ENCODE measurements at places on chromosomes 5 and 9. TPM values are rescaled to one million over a fixed set of nuclear protein-coding genes. Genes with fewer than 3 reads are reported as not detected.
A peak's percentile ranks its signal among the peaks of the same experiment; 100 is the strongest.

- DNase-seq: no peak
These were observed 139.0 kb upstream of the PRDM9 start for GRCh38 chr5:23368393-23368792.

- DNase-seq: no peak
These were observed 2022.9 kb upstream of the CDH6 start for GRCh38 chr5:29170599-29170998.

GRCh38 chr5:178487911-178488600 is 102.1 kb downstream of the COL23A1 start:
- no peak for DNase-seq

- no peak for DNase-seq
These were observed 149.7 kb downstream of the GCNT1 start for GRCh38 chr9:76608575-76609273.

DNA sequence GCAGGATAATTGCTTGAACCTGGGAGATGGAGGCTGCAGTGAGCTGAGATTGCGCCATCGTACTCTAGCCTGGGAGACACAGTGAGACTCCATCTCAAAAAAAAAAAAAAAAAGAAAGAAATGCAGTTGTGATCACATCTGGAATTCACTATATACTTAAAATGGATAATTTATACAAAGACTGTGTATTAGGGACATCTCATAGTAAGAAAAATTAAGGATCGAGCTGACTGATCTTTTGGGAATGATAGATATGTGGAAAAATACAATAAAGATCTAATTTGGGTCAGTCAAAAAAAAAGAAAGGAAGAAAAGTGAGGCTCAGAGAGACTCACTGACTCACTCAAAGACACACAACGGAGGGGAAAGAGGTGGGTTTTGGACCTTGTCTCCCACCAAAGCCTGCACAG is 73.2 kb upstream of the STXBP1 start:
- DNase-seq: no peak

DNA sequence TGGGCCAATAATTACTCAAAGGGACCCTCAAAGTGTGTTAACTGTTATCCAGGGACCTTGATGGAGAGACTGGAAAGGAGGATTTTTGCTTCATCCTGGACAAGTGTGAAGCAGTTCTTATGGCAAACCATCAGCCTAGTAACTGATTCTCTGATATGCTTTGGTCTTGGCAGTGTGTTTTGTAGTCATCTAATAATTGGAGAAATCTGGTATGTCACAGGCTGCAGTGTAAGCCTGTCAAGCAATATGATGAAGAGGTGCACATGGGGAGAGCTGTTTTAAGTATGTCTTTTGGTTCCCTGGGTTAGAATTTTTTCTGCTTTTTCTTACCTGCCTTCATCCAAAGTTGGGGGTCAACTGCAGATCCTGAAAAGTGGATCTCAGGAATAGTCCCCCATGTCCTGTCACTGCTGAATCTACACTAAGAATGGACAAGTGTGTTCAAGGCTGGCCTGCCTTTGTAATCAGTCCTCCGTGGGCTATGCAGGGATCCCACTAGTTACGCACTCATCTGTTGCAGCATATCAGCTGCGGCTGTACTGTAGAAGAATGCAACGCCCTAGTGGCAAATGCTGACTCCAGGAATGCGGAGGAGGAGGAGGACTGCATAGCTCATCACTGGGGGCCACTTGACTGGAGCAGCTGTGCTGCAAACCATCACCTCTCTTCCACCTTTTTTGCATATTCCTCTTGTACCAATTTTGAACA is 1.9 kb downstream of the SPTAN1 start:
- peak; percentile 68 for DNase-seq

DNA sequence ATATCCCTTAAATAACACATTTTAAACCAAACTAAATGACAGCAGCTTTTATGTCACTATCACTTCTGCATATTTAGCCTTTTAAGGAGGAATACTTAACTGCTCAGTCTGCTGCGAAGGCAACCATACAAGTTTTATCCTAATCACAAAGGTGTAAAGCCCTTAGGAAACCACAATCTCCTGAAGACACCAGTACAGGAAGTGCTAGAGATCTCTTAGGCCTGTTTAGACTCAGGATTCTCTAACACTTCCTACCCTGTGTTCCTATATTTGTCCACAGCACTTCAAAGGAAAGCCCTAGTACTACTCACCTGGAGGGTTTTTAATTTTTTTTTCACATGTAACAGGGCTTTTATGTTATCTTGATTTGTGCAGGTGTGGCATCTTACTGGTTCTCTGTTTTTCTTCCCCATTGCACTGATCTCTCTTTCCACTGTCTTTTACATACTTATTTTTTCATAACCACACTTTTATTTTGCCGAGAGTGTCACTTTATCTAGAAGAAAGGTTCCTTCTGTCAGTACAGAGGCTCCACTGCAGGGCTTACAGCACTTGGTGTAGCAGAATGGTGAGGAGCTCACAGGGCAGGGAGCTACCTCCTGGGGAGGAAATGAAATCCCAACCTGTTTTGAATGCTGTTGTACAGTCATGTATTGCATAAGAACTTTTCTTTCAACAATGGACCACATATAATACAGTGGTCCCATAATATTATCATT is 1060.6 kb upstream of the ACO1 start:
- DNase-seq: no peak

DNA sequence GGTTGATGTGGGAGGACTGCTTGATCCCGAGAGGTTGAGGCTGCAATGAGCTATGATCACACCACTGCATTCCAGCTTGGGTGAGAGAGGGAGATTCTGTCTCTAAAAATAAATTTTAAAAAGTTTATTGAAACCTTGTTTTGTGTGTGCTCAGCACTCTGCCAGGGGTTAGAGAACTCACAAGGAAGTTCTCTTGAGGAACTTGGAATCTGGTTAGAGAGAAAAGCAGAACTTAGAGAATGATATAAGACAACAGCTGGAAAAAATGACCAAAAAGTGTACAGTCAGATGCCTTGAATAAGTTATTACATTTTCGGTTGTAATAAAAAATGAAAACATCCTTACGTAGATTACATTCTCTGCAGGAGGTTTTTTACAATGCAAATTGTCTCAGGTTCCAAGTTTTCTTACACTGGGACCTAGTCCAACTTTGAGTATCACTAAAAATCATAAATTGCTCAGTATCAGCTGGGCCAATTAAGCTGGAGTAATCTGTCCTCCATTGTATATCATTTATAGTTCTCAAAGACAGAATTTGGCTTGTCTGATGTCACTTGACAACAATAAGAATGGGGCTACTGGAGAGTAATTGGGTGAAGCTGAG is 21.7 kb upstream of the TENT2 start:
- no peak for DNase-seq

- no peak for DNase-seq
These were observed 775.8 kb downstream of the EFNA5 start for GRCh38 chr5:106894964-106895363.

- peak; percentile 86 for DNase-seq
These were observed 1.5 kb downstream of the COL27A1 start for GRCh38 chr9:114156657-114157421.

- DNase-seq: no peak
These were observed 29.6 kb upstream of the NCS1 start for GRCh38 chr9:130142641-130143040.

GRCh38 chr5:1925111-1926070 is 42.7 kb upstream of the IRX4 start:
- DNase-seq: peak; percentile 45

GRCh38 chr5:96995419-96995818 is 59.5 kb downstream of the LNPEP start:
- no peak for DNase-seq

GRCh38 chr5:143471041-143471509 is 67.6 kb upstream of the NR3C1 start:
- no peak for DNase-seq

GRCh38 chr5:59863777-59864176 is 29.7 kb downstream of the PDE4D start:
- DNase-seq: no peak

DNA sequence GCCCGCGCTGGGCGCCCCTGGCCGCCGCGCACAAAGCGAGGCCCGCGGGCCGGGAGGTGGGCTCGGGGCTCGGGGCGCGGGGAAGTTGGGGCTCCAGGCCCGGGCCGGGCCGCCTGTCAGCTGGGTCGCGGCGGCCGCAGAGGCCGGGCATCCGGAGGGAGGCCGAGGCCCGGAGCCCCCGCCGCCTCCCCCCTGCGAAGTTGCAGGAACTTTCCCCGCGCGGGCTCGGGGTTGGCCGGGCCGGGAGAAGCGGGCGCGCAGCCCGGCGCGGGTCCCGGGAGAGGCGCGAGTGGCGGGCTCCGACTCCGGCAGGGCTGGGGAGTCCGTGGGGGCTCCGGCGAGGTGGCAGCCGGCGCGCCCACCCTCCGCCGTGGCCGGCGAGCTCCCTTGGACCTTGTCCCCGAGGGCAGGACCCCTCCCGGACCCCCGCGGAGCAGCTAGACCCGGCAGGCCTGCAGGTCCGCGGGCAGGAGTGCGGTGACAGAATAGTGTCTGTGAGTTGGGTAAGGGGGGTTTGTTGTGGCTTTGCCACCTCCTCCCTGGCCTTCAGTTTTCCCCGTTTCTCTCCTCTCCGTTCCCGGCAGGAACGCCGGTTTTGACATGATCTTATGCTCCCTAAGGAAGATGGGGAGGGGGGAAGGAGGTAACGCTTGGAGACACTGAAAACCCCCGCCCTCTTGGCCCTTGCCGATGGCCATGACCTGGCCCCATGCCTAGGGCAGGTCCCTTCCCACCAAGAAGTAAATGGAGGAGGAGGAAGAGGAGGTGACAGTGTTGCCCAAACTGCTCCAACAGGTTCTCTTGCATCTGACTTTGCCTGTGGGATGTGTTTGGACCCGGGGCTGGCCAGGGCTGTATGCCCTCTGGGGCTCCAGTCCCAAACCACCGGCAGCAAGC is 942 bp downstream of the PHF2 start:
- peak; percentile 17 for DNase-seq

DNA sequence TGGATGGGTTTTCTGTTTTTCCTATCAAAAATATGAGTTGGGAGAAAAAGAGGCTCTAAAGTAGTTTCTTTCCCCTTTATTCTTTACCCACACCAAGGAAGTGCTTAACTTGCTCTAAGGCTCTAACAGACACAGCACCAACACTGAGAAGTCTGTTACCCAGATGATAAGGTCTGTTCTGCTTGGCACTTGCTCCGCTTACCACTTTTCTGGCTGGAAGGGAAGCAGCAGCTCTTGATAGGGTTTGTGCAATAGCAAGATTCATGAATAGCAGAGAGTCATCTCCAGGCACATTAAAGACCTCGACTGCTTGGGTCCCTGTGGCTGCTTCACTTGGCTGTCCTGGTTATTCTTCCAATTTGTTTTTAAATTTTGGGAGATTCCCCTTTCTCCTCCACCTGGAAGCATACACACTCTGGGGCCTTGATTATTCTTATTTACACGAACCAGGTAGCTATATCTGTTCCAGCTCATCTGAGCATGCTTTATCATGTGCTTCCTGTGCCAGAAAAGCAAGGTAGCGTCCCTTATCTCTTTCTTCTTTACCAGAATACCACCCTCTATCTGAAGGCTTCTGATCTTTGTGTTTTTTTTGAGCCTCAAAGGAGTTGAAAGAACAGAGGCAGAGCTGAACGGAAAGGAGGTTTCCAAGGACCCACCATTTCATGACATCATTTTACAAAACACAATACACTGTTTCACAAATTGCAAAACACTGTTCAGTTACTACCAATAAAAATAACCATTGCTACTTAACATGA is 24.8 kb downstream of the PPP3R2 start:
- DNase-seq: no peak

DNA sequence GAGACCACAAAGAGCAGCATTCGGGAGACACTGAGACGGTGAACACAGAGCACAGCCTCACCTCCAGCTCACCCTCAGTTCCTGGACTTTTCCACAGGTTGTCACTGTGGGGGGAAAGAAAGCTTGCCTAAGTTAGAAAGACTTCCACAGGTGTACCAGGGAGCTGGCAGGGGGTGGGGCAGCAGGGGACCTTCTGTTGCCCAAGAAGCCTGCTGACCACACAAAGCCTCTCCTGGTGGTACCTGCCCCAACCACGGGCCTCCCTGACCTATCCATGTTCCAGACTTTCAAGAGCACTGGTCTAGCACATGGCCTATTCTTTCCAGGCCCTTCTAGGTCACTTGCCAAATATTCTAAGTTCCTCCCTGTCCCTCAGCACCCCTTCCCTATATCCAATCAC is 550.8 kb downstream of the BNC2 start:
- no peak for DNase-seq

DNA sequence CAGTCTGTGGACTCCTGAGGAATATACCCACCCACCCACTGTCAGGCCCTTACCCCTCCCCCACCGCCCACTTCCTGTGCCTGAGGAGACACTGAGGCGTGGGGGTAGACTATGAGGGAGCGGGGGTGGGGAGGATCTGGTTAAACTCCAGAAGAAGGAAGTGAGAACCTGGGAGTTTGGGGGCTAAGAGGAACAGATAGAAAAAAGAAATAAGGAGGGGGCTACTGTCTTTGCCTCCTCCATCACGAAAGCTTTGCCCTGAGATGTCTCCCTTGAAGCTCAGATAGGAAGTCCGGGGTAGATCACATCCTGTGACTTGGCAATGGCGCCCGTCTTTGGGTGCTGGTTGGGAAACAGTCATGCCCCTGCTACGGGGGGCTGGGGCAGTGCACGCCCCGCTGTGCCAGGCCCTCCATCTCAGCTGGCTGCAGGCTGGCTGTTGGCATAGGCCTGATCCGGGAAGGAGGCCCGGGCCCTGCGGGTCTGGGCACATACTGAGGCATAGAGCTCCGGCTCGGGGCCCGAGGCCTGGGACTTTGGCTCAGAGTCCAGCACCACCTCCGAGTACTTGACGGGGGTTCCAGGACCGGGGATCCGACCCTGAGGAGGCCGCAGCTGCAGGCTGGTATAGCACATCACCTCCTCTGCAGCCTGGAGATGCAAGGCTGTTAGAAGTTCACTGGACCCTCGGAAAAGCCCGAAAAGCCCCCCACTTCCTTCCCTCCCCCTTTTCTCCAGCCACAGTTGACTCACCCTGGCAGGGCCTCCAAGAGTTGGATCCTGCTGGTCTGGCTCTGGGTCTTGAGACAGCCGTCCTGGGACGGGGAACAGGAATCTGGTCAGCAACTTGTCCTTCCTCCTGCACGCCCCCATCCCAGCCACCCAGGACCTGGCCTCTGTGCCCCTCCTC is 1.0 kb downstream of the SIT1 start:
- no peak for DNase-seq

GRCh38 chr5:58382131-58382534 is 77.8 kb downstream of the PLK2 start:
- no peak for DNase-seq

DNA sequence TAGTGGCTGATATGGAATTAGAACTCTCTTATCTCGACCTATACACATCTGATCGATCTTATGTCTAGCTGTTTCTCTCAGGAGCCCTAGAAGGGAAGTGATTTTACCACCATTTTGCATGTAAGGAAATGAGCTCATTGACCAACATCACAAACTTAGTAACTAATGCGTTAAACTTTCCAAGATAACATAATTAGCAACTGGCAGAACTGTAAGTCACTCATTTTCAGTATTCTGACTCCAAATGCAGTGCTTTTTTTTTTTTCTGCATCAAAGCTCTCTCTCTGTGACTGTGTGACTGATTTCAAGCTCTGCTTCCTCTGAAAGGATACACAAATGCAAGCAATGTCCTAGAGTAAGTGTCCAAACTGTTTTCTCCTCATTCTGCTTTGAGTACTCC is 68.1 kb upstream of the FBXL7 start:
- no peak for DNase-seq

The NR5A1 gene
- 0.06 TPM for polyA plus RNA-seq

The PCDHGA5 gene
- polyA plus RNA-seq: 5.0 TPM

The DOK3 gene
- 6.9 TPM for polyA plus RNA-seq

The GRK6 gene
- polyA plus RNA-seq: 17.8 TPM

The DNAJC18 gene
- 30.3 TPM for polyA plus RNA-seq

The FOXI1 gene
- 0.09 TPM for polyA plus RNA-seq

The RASGRF2 gene
- 1.4 TPM for polyA plus RNA-seq
